ENCODE measurements at places on chromosomes 3 and 15. TPM values are rescaled to one million over a fixed set of nuclear protein-coding genes. Genes with fewer than 3 reads are reported as not detected.

- DNase-seq, result no peak
Measured at GRCh38 chr3:83216919-83217594, 1455.6 kb upstream of the GBE1 start.

- no peak for DNase-seq
Measured at GRCh38 chr3:127784865-127785710, 37.2 kb downstream of the MGLL start.

- DNase-seq, result no peak
Measured at GRCh38 chr3:56469141-56469540, 874 bp upstream of the ERC2 start.

GRCh38 chr3:66789580-66790237 lies 208.4 kb upstream of the KBTBD8 start:
- no peak for DNase-seq

GRCh38 chr15:31365032-31365654 lies 38.5 kb downstream of the KLF13 start:
- no peak for DNase-seq

DNA sequence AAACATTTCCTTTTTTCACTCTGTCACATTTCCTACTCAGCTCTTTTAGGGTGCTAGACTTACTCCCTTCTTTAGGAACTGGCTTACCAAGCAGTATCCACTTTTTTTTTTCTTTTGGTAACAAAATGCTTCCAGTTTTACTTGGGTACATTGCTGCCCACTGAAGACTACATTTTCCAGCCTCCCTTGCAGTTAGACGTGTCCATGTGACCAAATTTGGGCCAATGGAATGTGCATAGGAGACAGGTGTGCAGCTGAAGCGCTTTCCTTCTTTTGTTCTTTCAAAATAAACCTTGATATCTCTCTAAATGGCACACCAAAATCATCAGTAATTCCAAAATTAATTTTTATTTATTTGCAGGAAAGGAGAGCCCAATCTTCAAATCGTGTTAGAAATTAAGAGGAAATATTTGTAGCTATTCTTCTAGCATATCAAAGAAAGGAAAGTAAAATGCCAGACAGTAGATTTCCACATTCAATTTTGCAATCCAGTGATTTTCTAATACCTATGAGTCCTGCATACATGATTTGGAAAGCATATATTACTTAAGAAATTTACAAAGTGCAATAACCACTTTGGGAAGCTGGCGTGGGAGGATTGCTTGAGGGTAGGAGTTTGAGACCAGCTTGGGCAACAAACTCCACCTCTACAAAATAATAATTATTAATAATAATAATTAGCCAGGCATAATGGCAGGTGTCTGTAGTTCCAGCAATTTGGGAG lies 422.0 kb upstream of the FRG2C start:
- no peak for DNase-seq

DNA sequence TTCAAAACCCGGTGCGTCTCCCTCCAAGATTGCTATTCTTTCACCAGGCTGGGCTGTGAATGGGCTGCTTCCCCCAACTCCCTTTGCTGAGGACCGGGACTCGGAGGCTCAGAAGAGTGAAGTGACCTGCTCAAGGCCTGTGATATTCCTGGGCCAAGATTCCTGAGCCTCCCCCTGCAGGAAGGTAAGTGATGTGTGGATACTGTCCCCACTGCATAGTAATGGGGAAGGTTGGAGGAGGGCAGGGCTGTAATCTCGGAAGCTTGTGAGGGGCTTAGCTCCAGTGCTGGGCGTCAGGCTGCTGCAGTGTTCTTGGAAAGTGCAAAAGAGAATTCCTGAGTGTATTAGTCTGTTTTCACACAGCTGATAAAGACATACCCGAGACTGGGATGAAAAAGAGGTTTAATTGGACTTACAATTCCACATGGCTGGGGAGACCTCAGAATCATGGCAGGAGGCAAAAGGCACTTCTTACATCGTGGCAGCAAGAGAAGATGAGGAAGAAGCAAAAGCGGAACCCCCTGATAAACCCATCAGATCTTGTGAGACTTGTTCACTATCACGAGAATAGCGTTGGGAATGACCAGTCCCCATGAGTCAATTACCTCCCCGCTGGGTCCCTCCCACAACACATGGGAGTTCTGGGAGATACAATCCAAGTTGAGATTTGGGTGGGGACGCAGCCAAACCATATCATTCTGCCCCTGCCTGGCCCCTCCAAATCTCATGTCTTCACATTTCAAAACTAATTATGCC lies 67.6 kb downstream of the EFCAB12 start:
- DNase-seq, result no peak

DNA sequence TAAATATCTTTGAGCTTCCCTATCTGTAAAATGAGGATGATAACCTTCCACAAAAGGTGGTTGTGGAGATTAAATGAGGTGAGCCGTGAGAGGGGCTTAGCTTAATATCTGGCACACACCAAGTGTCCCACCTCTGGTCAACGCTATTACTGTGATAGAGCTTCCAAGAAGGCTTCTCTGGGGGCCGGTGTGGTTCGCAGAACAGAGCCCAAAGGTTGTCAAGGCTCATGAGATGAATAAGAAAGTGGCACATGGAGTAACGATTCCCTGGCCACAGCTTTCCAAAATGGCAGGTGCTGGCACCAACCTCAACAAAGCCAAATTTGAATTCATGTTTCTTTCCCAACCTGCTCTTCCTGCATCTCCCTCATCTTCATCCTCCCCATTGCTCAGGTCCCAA lies 10.4 kb downstream of the KY start:
- no peak for DNase-seq

- DNase-seq, result no peak
Measured at GRCh38 chr3:41974223-41974622, 12.3 kb upstream of the ULK4 start.

DNA sequence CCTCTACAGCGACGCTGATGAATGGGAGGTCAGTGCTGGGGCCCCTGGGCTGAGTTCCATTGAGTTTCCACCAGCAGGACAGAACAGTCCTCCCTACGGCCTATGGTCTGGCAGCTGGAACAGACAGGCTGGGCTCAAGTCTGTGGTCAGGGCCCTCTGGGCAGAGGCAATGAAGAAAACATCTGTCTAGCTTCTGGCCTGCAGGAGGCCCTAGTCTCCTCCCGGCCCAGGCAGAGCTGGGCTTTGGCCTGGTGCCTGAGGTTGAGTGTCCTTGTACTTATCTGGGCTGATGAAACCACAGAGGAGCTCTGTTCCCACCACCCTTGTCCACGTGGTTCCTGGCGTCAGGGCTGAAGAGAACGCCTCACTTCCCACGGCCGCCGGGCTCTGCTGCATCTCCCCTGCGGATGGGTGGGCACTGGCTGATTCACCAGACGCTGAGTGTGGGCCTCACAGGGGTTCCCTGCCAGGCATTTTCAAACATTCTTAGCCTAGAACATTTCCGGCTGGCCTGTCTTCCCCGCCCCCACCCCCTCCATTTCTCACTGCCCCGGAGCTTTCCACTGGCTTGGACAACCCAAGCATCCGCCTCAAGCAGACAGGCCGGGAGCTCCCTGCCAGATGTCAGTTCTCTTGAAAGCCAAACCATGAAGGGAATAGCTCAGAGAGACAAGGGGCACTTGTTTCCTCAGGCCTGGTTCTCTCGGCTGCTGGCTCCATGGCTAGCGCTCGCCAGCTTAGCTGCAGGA lies 20.3 kb downstream of the PPCDC start:
- DNase-seq, result peak; percentile 84

- DNase-seq, result no peak
Measured at GRCh38 chr3:141240687-141241615, 9.3 kb downstream of the PXYLP1 start.

DNA sequence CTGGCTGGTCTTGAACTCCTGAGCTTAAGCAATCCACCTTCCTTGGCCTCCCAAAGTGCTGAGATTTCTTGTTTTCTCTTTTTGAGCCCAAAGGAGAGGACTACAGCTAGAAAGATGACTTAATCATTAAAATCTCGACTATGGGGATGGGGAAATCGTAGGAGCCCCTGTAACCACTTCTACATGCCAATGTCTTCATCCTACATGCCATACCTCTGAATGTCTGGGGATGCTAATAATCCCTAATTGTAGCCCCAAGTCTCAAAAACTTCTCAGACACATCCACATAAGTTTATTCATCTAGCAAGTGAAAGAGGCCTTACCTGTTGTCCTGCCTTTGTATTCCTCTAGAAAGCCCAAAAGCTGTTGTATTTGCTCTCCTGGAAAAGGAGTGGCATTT lies 3.7 kb upstream of the RHOV start:
- DNase-seq, result peak; percentile 61

DNA sequence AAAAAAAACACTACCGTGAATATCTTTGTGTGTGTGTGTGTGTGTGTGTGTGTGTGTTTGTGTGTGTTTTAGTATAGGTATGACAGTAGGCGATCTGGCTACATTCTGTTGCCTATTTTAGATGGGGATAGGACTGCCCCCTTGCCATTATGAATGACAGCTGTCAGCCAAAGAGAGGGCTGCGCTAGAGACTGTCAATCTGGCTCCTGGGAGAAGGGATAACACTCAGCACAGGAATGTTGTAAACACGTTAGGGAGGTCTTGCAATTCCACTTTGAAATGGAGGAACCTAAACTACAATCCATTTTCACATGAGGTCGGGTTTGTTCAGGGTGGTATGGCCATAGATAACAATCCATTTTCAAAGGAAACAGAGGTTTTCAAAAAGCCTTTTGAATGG lies 14.1 kb upstream of the ETV5 start:
- no peak for DNase-seq

GRCh38 chr3:187630404-187630803 lies 39.8 kb downstream of the SST start:
- DNase-seq, result no peak

- no peak for DNase-seq
Measured at GRCh38 chr3:127585813-127586413, 4.6 kb downstream of the TPRA1 start.

DNA sequence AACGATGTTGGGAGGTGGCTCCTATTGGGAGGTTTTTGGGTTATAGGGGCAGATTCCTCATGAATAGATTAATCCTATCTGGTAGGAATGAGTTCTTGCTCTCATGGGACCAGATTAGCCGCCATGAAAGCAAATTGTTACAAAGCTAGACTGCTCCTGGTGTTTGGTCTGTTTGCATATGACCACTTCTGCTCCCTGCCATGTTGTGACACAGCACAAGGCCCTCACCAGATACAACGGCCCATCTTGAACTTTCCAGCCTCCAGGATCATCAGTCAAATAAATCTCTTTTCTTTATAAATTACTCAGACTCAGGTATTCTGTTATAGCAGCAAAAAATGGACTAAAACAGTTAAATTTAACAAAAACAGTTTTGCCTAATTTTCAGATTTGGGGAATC lies 34.4 kb downstream of the TRIM42 start:
- DNase-seq, result no peak

DNA sequence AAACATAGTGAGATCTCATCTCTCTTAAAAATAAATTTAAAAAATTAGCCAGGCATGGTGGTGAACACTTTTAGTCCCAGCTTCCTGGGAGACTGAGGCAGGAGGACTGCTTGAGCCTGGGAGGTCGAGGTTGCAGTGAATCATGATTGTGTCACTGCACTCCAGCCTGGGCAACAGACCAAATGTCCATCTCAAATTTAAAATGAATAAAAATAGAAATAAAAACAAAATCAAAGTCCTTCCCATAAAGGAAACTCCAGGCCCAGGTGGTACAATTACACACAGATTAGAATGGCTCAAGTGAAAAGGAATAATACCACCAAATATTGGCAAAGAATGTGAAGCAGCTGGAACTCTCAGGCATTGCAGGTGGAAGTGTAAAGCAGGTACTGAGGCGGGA lies 19.3 kb upstream of the ATP10A start:
- DNase-seq, result no peak

DNA sequence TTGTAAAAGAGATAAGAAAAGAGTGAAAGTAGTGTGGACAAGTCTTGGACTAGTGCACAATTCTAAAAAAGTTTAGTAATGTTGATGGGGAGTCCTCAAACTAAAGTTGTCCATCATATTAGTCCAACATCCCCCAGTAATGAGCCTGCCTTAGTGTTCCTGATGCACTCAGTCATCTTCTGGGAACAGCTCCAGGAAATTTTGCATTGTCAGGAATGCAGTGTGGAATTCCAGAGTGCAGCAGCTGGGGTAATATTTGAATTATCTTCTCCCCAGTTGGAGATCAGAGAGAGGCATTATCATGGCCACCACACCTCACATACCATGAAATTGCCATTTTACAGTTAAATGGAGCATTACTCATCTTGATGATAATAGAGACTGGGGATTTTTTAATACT lies 528.8 kb upstream of the NAALADL2 start:
- peak; percentile 4 for DNase-seq

Gene SLC9A9
- 1.7 TPM for total RNA-seq

Gene ARL14
- 13.0 TPM for total RNA-seq

Gene SNURF
- total RNA-seq, result 8.7 TPM

Gene ACP3
- total RNA-seq, result 3.5 TPM

Gene ITIH1
- total RNA-seq, result not detected

Gene GABRR3
- not detected for total RNA-seq

Gene HHLA2
- total RNA-seq, result not detected
